CD4-positive, alpha-beta T cell treated with Interleukin-1 beta for 1 hour (primary cell): ENCODE measurements at places on chromosomes 11 and 22.

GRCh38 chr11:19320827-19321226 lies 80.1 kb upstream of the E2F8 start:
- DNase-seq: no peak

DNA sequence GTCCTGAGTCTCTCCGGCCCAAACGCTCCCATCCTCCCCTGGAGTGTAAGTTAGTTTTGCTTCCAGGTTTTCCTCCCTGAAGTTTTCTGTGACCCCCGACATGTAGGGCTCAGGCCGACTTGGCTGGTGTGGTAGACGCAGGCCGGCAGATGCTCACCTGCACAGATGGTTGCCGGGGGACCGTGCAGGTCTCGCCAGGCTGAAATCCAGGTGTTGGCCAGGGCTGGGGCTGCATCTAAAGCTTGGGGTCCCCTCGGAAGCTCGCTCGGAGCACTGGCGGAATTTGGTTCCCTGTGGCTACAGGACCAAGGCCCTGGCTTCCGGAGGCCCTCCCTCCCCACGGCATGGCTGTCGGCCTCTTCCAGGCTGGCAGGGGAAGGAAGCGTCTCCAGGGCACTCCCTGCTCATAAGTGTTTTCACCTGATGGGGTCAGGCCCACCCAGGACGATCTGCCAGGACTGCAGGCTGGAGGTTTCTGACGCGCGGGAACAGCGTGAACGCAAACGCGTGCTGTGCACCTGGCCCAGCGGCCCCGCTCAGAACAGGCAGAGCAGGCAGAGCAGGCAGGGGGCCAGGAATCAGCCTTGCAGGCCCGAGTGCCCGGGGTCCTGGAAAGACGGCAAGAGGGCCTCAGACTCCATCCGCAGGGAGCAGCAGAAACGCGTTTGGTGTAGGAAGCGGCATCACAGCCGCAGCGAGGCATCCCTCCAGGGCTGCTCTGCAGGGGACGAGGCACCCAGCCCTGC lies 258.2 kb downstream of the BRD1 start:
- no peak for DNase-seq

GRCh38 chr22:22817468-22818201 lies 70.0 kb upstream of the IGLL5 start:
- DNase-seq: no peak

DNA sequence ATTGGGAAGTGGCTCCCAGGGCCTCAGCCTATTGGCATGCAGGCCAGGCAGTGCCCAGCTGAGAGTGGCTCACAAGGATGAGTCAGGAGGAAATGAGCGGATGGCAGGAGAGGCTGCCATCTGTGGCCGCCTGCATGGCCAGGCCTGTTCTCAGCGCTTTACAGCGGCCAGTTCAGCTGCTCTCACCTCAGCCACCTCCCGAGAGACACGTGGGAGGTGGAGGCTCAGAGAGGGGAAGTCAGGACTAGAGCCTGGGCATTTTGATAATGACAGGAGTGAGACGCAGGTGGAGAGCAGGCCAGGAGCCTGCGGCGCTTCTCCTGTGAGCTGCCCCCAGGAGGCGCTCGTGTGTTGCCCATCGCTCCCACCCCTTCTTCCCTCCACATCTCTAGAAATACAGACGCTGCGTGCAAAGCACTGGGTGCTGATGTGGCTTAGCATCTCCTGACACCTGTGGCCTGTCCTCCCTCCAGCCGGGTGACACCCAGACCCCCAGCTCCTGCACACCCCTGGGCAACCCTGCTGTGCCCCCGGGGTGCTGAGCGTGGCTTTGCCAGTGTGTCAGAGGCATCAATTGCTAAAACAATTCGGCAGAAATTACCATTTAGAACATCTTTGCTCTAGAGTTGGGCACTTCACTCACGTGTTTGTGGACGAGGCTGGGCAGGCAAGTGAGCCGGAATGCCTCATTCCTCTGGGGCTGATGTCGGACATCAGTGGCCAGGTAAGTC lies 21.4 kb upstream of the PANX2 start:
- DNase-seq: peak; percentile 77

DNA sequence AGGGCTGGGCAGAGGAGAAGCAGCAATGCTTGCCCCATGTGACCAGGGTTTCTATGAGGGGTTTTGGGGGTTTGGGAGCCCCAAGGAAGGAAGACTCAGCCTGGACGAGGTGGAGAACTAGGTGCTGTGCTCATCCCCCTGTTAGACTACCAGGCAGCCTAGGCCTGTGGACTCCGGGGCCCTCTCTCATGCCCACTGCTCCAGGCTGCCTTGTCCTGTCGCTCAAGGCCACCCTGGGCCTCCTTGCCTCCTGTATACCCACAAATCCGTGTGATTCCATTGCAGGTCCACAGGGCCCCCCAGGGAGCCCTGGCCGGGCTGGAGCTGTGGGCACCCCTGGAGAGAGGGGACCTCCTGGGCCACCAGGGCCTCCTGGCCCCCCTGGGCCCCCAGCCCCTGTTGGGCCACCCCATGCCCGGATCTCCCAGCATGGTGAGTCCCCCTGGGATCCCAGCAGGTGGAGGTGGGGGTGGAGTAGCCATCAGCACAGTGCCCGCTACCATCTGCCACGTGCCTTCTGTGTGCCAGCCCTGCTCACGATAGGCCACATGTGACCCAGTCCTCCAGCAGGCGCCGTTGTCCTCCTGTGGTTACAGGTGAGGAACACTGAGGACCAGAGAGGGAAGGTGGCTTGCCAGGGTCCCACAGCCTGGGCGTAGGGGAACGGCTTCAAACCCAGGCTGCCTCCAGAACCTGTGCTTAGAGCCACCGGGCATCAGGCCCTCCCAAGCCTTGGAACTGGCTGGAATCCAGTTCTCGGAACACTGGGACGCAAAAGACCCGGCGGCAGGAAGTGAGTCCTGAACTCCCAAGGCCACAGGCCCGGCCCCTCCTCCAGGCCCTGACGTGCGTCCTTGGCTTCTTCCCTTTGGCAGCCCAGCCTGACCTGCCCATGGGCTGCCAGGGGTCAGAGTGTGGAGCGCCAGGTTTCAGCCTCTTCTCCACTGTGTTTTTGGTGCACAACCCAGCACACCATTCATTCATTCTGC lies 26.6 kb downstream of the EMID1 start:
- no peak for DNase-seq
